ENCODE measurements at places on chromosomes 11 and 22.

DNA sequence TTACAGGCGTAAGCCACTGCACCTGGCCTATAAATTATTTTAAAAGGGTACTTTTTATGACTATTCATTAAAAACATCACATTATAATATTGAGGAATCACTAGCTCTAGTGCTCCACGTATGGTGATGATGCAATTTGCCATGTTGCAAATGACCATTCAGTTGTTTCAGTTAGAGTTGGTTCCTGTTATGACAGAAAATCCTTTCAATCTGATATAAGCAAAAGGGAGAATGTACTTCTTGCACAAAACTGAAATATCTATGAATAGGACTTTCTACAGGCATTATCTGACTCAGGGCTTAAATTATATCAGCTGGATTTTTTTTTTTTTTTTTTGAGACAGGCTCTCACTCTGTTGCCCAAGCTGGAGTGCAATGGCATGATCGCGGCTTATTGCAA, 45.6 kb upstream of the RRM1 start:
- DNase-seq: no peak

DNA sequence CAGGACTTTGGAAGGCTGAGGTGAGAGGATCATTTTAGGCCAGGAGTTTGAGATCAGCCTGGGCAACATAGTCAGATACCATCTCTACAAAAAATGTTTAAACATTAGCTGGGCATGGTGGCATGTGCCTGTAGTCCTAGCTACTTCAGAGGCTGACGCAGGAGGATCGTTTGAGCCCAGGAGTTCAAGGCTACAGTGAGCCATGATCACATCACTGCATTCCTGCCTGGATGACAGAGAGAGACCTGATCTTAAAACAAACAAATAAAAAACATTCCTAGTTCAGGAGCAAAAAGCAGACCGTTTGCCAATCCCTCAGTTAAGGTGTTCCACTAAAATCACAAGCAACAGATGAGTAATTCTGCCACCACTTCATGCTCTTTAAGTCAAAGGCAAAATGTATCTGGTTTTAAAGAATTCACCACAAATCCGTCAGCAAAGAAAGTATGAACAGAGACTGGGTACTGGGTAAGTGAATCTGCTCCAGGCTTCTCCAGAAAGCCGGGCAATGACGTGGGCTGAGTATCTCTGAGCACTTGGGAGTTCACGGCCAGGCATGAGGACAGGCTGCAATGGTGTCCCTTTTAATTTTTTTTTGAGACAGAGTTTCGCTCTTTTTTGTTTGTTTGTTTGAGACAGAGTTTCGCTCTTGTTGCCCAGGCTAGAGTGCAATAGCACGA, 19.5 kb downstream of the CLTCL1 start:
- DNase-seq: no peak

DNA sequence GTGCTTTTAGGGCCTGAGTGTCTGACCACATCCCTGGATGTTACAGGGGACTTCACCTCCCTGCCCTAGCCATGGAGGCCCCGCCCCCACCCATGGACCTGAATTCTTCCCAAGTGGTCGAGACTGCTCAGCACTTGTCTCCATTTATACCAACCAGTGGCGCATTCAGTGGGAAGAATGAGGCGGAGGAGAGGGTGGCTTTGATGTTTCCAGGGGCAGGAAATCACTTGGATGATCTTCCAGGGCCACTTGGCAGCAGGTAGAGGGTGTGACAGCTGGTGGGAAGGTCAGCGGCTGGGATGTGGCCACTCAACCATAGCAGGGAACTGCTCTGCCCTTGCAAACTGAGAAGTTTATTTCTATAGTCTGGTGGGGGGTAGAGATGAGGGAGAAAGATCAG, 155.1 kb upstream of the BLID start:
- no peak for DNase-seq

GRCh38 chr11:23542816-23543215, 682.5 kb upstream of the CCDC179 start:
- no peak for DNase-seq

DNA sequence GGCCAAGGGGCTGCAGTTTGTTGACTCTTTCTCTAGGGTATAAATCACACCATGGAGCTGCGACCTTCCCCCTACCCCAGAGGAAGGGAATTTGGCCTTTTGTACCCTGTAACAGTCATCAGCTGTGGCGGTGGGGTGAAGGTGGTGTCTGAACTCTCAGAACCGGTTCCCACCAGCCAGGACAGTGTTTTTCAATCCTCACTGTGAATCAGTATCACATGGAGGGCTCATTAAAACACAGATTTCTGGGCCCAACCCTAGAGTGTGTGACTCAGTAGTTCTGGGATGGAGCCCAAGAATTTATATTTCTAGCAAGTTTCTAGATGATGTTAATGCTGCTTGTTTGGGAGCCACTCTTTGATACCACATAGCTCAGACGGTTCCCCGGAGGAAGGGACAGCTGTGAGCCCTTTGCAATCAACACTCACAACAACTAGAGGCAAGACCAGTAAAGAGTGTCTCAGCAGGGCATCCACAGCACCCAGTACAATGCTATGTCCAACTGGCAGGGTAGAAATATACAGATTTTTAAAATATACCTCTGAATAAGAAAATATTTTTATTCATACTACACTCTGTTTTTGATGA, 43.9 kb upstream of the FAT3 start:
- DNase-seq: no peak

GRCh38 chr22:34687116-34687515, 378.8 kb upstream of the ISX start:
- DNase-seq: no peak

DNA sequence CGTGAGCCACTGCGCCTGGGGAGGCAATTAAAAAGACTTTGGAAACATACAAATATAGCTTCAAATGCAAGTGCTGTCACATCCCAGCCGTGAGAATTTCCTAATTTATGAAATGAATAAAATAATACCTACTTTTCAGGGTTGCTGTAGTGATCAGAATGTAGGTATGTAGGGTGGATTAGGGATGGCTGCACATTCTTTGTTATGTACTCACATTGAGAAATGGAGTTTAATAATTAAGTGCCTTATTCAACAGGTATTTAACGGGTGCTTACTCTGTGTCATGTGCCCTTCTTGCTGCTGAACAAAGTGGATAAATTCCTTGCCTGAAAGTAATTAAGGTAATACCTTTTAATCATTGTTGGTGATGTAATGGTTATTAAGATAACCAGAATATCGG, 37.0 kb downstream of the MMP7 start:
- no peak for DNase-seq

DNA sequence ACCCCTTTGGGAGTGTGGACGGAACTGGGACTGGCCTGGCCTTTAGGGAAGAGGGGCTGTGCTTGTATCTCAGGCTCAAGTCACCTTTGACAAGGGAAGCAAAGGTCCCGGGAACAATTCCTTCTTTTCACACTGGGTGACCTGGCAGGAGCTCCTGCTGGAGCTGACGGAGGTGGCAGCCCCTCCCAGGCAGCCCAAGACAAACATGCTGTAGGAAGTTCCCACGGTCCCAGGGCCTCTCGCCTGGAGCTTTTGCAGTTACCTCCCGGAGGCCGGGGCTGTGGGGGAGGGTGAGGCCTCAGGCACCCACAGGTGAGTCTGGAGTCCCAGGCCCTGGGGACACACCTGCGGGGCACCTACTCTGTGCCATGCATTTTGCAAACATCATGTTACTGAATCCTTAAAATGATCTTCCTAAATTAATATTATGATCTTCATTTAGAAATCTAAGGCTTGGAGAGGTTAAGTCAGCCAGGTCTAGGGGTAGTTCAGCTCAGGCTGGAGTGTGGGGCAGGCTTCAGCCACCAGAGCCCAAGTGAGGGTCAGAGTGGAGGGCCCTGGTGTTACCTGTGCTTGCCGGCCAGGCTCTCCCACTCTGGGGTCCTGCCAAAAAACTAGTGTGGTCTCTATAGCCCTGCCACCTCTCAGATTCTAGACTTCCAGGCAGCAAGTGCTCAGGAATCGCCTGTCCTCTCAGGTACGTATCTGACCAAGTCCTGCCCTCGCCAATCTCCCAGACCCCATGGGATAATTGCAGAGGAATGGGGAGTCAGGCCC, 15.7 kb upstream of the MYEOV start:
- DNase-seq: no peak
